ENCODE measurements at places on chromosomes 12 and 14.

GRCh38 chr12:116943419-116944372 is 32.9 kb downstream of the FBXW8 start:
- DNase-seq, result no peak

DNA sequence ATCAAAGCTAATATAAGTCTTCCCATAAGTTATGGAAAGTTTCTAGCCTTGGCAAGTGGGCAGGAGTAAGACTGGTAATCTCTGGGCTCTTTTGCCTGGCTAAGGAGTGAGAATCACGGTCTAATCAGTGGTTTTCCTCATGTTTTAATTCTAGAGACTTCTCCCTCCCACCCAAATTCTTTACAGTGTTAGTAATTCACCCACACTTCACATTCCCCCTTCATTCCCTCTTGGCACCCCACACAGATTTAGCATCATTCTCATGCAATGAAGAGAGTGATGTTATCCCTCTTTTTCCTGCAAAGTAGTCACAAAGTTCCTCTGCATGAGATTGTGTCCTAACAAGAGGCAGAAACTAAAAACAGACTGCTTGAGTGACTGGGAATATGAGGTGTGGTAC is 28.6 kb upstream of the CACNA2D4 start:
- no peak for DNase-seq

DNA sequence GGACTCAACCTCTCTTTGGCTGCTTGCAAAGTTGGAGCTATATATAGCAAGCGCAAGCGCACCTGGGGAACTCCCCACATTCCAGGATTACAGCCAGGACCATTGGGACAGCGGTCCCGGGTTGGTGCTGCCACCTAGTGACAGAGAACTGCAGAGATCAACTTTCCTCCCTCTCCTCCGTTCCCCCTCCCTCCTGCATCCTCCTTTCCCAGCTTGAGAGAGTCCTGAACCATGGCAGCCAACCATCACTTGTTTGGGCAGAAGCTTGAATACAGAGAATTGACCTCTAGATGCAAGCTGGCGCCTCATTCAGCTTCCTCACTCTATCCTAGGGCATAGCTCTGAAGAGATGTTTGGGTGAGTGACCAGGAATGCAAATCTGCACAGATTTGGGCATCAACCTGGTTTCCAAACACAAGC is 17.4 kb upstream of the FLVCR2 start:
- DNase-seq, result peak; percentile 36

- no peak for DNase-seq
Observed at GRCh38 chr12:51437431-51437830, 12.8 kb downstream of the SLC4A8 start.

DNA sequence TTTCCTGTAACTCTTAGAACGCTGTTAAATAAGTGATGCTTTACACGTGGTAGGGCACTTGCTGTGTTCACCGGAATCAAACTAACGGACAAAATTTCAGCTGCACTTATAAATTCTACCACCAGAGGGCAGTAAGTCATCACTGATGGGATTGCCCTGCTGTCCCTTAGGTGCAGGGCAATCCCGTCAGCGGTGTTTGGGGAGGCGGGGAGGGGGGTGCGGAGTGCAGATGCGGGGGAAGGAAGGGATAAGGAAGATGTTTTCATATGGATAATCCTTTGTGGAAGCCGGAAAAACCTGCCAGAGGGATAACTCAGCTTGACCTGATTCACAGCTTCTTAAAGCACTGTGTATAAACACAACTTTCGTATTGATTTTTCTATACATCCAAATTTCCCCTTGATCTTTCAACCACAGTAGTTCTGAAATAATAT is 21.7 kb upstream of the SLC10A1 start:
- peak; percentile 70 for DNase-seq

GRCh38 chr12:132411457-132411856 is 78.5 kb upstream of the FBRSL1 start:
- DNase-seq, result no peak

- no peak for DNase-seq
Observed at GRCh38 chr12:78328524-78328923, 497.8 kb downstream of the NAV3 start.

DNA sequence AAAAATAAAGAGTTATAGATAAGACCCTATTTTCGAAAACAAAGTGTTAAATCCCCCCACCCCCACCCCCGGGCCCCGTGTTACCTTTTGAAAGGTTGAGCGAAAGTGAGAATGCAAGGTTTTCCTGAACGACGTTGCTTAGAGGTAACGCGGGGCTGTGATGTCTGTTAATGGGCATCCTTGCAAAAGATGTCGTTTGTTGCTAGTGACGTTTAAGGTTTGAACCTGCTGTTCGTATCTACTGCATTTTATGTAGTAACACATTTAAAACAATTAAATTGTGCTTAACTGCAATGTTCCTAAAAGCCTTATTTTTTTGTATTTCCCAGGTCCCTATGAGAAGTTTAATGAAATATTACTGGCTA is 1.2 kb downstream of the CPSF6 start:
- DNase-seq, result no peak

- peak; percentile 12 for DNase-seq
Observed at GRCh38 chr12:45725631-45726602, 3.6 kb upstream of the ARID2 start.

DNA sequence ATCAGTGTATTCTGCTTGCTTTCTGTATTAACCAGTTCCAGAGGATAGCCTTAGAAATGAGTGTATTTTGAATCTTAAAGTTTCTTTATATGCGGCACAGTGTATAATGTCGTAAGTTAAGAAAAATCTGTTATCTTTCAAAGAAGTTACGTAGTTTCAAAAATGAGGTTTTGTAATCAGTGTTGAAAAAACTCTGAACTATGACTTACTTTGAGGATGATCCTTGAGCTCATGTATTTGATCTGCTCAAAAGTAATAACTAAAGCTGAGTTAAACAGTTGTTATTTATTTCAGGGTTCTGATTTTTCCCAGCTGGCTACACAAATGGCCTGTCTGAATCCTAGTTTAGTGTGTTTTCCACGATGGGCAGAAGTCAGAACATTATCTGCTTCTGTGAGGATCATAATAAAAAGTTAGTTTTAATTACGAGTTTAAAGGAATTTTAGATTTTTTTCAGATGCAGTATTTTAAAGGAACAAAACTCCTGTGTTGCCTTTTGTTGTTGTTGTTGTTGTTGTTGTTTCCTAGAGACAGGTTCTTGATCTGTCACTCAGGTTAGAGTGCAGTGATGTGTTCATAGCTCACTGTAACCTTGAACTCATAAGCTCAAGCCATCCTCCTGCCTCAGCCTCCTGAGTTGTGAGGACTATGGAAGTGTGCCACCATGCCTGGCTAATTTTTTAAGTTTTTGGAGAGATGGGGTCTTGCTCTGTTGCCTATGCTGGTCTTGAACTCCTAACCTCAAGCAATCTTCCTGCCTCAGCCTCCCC is 52.9 kb downstream of the GPATCH2L start:
- no peak for DNase-seq

GRCh38 chr14:25622763-25623162 is 572.8 kb upstream of the STXBP6 start:
- DNase-seq, result no peak

GRCh38 chr14:75046899-75047298 is 4.4 kb downstream of the MLH3 start:
- no peak for DNase-seq

GRCh38 chr14:21107283-21107800 is 6.5 kb downstream of the TMEM253 start:
- DNase-seq, result no peak

GRCh38 chr12:28191051-28192048 is 1.1 kb downstream of the CCDC91 start:
- no peak for DNase-seq

DNA sequence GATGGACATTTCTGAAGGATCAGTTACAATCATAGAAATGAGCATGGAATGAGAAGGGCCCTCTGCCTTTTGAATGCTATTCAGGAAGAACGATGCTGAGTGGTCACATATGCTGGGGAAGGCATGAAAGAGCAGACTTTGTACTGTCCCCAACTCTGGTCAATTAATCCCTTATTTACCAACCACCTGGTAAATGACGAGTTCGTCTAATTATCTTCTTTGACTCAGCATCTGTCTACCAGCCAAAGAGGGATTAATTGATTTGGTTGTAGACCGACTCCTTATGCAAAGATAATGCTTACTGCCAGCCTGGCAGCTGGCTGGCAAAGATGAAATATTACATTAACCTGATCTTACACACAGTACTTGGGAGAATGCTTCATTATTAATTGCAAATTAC is 152.2 kb downstream of the CHST11 start:
- peak; percentile 98 for DNase-seq

DNA sequence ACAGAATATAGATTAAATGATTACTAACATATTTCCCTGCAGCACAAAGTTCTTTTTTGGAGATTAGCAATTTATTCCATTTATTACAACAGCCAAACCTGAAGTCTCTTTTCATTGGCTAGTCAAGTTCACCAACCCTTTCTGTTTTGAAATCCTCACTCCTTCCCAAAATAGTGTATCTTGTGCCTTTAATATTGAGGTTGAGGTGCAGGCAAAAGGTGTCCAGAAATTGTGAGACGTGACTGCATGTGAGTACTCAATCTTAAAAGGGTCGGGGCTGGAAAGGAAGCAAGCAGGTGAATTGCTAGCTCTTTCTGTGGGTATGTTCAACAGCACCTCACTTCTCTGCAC is 11.1 kb upstream of the FOXN3 start:
- DNase-seq, result no peak

DNA sequence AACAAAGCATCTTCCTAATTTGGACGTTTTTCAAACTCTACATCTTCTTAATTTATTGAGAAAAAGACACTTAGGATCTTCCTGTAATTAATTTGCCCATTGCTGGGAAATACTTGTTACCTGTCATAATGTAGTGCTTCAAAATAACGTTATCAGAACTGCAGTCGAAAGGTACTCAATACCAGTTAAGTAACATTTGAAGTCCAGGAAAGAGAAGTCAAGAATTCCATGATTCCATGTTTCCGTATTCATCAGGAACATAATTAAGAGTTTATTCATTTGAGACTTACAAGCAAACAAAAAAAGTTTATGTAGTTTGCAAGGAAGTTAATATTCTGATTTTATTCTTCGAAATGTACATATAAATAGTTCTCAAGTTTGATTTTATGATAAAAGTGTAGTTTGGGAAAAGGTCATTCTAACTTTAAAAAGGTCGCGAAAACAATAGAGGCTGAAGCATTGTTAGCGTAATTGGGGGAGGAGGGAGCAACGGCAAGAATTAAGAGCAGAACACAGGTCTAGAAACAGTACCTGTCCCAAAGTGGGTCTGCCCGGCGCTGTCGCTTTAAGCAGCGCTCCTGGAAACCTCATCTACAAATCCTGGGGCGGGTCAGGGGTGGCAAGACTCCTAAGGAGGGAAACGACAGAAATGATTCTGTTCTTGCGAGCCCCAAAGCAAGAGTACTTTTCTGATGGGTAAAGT is 1.2 kb upstream of the KCNMB4 start:
- no peak for DNase-seq

DNA sequence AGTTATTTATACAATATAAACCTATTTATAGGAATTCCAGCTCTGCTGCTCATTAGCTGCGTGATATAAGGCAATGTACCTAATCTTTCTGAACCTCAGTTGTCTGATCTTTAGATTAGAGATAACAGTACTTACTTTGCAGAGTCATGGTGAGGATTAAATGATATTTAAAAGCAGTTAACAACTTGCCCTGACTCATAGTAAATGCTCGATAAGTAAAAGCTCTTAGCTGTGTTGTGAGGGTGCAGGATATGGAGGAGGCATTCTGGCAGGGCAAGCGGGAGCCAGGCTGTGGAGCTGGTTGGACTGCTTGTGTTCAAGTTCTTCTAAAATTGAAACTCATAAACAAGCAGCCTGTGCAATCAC is 140.0 kb upstream of the PRICKLE1 start:
- no peak for DNase-seq

DNA sequence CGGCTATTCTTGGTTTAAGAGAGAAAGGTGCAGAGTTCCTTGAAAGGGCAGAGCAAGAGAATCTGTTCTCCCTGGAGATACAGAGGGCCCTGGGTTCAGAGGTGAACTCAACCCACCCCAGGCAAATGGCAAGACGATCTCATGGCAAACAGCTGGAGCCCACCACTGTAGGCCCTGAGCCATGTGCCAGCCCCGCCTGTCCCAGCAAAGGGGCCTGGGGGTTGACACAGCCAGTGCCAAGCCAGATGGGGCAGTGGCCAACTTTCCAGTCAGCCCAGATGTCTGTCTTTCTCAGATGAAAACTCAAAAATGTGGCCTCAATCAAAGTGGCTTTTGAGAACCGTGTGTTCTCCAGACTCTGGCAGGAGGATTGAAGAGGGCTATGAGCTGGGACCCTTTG is 51.8 kb downstream of the ISCA2 start:
- DNase-seq, result no peak

DNA sequence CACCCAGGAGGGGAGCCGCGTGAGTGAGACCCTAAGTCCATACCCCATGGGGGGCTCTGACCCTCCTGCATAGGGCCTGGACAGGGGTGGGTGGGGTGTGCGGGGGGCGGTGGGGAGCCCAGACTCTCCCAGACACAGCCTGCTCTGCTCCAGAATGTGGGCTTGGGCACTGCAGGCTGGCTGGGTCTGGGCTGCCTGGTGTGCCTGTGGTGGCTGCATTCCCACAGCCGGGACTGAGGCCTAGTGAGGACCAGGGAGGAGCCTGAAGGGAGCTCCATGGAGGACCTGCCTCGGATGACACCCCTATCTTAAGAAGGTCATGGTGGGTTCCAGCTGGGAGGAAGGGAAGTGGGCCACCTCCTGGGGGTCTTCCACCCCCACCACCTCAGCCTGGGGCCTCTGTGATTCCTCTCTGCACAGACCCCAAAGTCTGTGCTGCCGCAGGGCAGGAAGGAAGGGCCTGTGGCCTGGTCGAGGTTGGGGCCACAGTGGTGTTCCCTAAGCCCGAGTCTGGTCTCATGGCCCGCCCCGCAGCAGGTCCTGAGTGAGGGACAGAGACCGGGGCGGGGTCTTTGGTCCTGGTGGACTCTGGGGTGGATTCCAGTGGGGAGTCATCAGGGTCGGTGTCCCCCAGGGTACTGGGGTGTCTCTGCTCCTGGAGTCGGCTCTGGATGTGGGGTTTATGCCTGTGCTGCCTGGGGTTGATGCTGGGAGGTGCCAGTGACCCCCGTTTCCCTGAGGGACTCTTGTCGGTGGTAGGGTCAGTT is 392.3 kb downstream of the TMEM121 start:
- no peak for DNase-seq

DNA sequence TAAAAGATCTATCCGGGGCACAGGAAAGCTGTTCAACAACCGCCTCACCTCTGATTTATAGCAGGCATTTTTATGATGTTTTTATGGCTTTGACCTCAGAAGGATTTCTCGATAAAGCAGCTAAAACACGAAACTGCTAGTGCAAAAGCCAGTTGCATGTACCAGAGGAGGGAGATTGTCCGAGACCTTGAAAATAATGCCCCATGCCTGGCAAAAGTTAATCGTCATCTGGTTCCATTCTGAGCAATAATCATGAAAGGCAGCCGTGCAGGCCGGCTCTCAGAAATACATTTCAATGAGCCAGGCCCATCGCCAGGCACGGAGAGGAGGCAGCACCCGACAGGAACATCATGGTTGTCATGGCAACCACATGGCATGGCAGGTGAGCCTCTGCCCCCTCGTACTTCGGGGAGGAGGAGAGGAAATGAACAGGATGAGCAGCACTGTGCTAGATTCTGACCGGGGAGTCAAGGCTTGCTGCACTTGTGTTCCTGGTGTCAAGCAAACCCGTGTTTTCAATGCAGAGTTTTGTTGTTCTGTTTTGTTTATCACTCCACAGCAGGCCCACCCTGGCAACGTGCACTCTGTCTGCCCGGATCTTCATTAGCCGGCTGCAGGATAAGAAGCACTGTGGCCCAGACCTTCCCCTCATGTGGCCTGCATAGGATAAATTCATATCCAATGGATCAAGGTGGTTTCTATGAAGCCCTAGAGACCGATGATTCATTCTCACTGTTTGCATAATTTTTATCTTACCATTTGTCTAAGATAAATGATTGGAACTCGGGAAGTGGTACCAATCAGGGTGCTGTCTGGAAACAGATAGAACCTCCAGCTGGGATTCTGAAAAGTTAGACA is 160.2 kb downstream of the RIMBP2 start:
- no peak for DNase-seq

Measured in NCI-H524 treated with DMSO at 0.1 percent for 48 hours (cell line).